ENCODE measurements at places on chromosomes 7 and 10. TPM values are rescaled to one million over a fixed set of nuclear protein-coding genes. Genes with fewer than 3 reads are reported as not detected.

DNA sequence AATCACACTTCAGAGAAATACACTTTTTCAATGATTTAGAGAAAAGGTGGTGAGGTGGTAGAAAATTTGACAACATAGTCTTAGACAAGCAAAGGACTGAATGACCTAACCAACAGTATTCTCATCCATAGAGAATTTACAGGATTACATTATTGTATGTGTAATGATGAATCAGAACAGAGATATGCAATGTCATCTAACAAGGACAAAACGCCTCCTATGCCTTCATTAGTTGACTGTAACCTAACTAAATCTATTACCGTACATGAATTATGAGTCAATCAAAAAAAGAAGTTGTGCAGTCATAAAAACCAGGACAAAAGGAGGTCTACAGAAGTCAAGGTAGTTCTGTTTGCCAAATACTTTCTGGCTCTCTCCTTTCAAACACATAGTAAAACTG, 66.5 kb downstream of the RAB11FIP2 start:
- no peak for DNase-seq

- peak; percentile 70 for DNase-seq
Measured at GRCh38 chr7:2717293-2718261, 29.6 kb downstream of the AMZ1 start.

GRCh38 chr7:112512451-112513210, 31.8 kb downstream of the LSMEM1 start:
- DNase-seq: no peak

DNA sequence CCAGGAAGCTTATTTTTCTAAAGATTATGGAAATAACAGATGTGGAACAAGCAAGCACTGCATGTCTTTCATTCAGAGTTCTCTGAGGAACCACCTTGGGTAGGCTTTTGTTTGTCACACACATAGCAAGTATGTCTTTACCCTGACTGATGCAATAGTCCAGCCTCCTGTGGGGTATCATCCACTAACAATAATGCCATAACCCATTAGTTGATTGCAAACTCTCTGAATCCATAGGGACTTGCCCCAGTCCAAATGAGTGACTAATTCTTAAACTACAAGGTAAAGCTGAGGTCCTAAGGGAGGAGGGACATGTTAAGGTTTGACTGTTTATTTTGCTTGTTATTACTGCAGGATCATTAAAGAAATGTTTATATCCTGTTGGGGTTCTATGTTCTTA, 151.4 kb upstream of the PRPS1L1 start:
- no peak for DNase-seq

GRCh38 chr7:57071-57470, 135.3 kb upstream of the FAM20C start:
- DNase-seq: peak; percentile 31

DNA sequence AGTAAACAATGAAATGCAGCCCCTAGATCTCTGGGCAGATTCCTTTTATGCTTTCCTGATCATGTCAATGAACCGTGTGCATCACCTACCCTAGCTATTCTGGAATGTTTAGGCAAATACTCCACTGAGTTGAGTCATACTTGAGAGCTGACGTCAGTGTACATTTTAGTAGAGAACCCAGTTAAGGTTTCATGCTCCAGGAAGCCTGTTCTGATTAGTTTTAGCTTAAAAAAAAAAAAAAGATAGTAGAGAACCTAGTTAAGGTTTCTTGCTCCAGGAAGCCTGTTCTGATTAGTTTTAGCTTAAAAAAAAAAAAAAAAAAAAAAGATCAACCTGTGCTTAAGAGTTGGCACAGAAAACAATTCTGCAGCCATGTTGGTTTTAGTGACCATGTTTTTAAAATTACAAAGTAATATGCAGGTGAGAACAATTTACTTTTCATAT, 3.7 kb upstream of the MCU start:
- DNase-seq: no peak

GRCh38 chr7:92750946-92751345, 85.4 kb downstream of the CDK6 start:
- DNase-seq: no peak

GRCh38 chr7:82481499-82482097, 38.0 kb upstream of the CACNA2D1 start:
- DNase-seq: no peak

- DNase-seq: no peak
Measured at GRCh38 chr10:91200314-91201212, 19.9 kb upstream of the PCGF5 start.

- DNase-seq: peak; percentile 32
Measured at GRCh38 chr10:86344714-86345161, 21.9 kb downstream of the GRID1 start.

Gene NSUN6
- 9.3 TPM for total RNA-seq

Gene SBDS
- total RNA-seq: 180 TPM

Gene FZD1
- 8.6 TPM for total RNA-seq

Gene UTF1
- total RNA-seq: not detected
